ENCODE measurements at places on chromosomes 3 and 15.
A peak's percentile ranks its signal among the peaks of the same experiment; 100 is the strongest.

- DNase-seq, result no peak
Measured at GRCh38 chr3:131223373-131224289, 157.9 kb upstream of the NUDT16 start.

DNA sequence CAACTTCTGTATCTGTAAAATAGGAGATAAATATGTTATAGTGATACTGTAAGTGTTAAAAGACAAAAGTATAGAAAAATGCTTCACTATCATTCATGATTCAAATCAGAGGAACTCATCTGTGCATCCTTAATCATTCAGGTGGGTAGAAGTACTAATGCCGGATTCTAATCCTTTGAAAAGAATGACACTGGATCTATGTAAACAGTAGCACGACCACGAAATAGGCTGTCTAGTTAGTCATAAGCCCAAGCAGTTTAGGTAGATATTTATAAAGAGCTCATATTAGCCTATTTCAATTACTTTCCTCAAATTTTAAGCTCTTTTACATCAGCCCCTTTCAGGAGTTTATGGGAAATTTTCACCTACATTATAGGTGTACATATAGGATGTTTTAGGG is 437.9 kb downstream of the SOX2 start:
- no peak for DNase-seq

DNA sequence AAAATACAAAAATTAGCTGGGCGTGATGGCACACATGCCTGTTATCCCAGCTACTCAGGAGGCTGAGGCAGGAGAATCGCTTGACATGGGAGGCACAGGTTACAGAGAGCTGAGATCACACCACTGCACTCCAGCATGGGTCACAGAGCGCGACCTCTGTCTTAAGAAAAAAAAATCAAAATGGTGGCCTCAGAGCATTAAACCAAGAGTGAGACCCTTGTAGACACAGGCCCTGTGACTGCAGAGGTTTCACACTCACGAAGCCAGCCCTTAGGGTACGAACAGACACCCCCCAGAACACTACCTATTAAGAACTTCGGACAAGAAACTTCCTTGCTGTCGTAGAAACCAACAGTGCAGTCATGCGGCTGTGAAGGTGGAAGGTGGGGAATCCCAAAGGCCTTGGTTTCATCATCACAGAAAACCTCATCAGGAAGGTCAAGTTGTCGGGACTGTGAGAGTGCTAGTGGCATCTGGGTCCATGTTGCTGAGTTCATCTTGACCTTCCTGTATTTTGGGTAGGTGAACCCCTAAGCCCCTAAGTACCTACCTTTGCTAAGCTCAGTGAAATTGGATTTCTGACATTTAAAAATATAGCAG is 4.8 kb upstream of the PDE8A start:
- no peak for DNase-seq

- DNase-seq, result no peak
Measured at GRCh38 chr3:133948131-133948810, 52.6 kb upstream of the RAB6B start.

- no peak for DNase-seq
Measured at GRCh38 chr3:101513419-101513986, 491 bp upstream of the SENP7 start.

DNA sequence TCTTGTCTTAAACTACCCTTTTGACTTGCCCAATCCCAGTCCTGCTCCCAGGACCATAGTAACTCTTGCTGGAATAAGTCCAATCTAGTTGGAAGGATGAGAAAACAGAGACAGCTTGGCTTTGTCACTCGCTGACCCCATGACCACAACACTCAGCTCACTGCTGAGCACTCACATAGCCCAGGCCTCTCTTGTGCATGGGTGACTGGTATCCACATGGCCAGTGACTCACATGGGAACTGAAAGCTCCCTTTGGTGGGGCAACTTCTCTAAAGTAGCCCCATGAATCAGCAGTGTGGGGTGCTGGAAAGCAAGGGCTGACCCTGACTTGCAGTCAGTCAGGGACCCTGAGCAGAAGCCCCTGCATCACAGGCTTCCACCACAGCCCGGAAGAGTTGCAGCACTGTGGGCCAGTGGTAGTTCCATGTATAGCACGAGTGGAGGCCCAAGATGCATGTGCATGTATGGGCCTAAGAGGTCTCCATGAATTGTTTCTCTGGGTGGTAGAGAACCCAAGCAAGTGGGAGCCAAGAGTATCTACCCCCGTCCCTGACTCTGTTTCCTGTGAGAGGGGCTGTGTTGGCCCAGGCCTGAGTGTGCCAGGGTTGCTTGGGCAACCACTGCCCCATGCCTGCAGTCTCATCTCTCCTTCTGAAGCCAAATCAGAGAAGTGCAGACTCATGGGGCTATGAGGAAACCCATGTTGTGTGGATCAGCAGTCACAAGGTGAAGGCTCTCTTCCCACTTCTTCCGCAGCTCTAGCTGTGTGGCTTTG is 62.1 kb upstream of the XCR1 start:
- DNase-seq, result peak; percentile 52

DNA sequence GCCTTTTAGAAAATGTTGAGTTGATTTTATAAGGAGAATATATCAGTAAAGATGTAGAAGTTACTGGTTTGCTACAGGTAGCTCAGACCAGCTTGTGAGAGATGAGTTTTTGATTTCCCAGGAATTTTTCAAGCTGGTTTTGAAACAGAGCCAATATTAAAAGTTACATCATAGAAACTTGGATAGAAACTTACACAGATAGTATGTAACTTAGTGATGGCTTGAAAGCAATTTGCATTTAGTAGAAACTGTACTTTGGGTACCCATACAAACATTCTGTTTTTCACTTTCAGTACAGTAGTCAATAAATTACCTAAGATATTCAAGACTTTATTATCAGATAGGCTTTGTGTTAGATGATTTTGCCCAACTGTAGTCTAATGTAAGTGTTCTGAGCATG is 93.4 kb downstream of the RBMS3 start:
- no peak for DNase-seq

GRCh38 chr3:81666502-81667121 is 94.8 kb downstream of the GBE1 start:
- DNase-seq, result no peak

- peak; percentile 63 for DNase-seq
Measured at GRCh38 chr3:100869787-100870186, 123.4 kb downstream of the ABI3BP start.

GRCh38 chr3:36843065-36844051 is 79.0 kb upstream of the DCLK3 start:
- DNase-seq, result no peak

GRCh38 chr3:112857526-112857925 is 10.9 kb upstream of the CD200R1L start:
- DNase-seq, result no peak

DNA sequence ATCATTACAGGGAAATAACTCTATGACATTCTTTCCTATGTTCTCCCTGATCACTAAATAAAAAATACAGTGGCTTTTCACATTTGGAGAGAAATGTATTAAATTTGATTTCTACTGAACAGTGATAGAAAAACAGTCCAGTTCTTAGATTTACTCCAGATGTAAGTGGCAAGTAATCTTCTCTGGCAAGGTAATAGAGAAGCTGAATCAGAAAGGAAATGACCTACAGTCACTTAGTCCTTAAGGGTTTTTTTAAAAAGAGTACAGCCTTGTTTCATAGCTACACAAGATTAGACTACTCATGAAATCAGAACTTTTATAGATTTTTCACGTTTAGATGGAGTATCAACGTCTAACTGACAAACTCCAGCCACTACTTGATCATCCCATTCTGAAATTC is 236.9 kb downstream of the CADPS start:
- no peak for DNase-seq

- DNase-seq, result no peak
Measured at GRCh38 chr15:89665449-89666181, 10.3 kb upstream of the KIF7 start.

- no peak for DNase-seq
Measured at GRCh38 chr15:62067448-62068044, 769 bp downstream of the C2CD4A start.

GRCh38 chr3:70980646-70981170 is 602.8 kb downstream of the FOXP1 start:
- no peak for DNase-seq

- DNase-seq, result no peak
Measured at GRCh38 chr3:128432301-128432970, 34.3 kb downstream of the DNAJB8 start.

DNA sequence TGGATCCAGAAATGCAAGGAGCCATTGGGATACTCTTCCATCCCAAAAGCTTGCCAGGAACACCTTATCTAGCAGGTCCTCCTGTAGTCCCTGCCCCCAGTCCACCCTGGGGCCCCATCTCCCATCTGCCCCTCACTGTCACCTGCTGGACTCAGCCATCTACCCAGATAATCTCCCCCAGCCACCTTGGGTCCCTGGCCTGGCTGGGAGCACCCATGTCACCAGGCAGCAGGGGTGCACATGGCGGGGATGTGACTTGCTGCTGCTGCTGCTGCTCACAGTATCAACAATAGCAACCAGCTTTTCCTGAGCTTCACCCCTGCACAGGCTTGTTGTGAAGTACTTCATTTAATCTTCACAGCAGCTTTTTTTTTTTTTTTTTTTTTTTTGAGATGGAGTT is 12.6 kb downstream of the PTH1R start:
- DNase-seq, result no peak

- no peak for DNase-seq
Measured at GRCh38 chr3:157390713-157391515, 45.7 kb upstream of the PTX3 start.

DNA sequence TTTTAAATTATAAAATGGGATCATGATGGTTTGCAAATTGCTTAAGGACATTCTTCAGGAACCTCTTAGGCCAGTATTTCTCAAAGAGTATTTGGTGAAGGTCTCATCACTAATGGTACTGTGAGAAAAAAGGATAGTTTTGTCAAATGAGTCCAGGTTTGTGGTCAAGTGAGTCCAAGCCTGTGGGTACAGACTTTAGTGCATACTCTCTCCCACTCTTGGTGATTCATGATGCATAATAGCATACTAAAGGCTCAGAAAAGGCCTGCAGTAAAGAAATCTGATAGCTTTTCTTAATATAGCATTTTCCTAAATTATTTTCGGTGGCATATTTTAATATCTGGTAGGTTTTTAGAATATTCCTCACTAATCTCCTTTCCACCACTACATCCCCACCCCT is 20.0 kb downstream of the BOC start:
- DNase-seq, result no peak

DNA sequence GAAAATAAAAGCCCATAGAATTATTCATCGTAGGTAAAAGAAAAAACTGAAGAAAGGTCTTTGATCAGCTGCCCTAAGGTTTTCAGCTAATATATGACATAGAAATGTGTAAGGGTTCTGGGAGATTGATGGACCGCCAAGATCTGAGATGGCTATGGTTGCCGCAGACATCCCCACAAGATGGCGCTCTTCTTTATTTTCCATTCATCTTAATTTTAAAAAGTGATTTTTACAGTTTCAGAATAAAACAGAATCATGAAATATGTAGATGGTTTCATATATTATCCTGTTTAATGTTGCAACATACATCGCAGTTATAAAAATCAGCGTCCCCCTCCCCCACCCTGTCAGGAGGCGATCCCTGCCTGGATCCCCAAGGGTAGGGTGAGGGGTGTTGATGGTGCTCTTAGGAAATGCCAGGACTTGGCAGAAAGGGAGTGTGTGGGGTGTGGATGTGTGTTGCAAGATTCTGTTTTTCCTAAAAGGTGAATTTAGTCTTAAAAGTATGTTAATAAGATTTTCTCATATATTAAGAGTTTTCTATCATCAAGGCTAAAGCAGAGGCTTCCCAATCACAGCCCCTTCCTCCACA is 68.8 kb downstream of the ANXA2 start:
- DNase-seq, result no peak
